Left ventricle myocardium inferior (tissue), 1 donor: ENCODE measurements at places on chromosomes 12 and 14. TPM values are rescaled to one million over a fixed set of nuclear protein-coding genes. Genes with fewer than 3 reads are reported as not detected.
A peak's percentile ranks its signal among the peaks of the same experiment; 100 is the strongest.

DNA sequence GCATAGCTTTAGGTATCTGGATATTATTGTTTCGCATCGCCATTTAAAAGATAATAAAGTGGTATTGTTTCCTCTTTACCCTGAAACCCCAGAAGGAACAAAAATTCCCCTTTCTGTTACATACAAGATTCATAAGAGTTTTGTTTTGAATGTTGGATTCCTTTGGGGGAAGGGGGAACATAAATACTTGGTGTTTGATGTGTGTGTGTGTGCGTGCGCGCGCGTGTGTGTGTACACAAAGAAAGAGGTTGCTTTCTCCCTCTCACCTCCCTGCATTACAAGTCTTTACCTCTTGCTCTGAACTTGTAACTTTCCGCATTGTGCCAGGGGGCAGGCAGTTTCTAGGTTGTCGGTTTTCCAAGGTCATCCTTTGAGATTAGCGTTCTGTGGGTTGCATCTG is 76.4 kb downstream of the GPATCH2L start:
- DNase-seq: no peak

GRCh38 chr12:66859751-66860440 is 181.0 kb upstream of the GRIP1 start:
- no peak for DNase-seq

GRCh38 chr14:99125616-99126431 is 146.2 kb downstream of the BCL11B start:
- DNase-seq: no peak

DNA sequence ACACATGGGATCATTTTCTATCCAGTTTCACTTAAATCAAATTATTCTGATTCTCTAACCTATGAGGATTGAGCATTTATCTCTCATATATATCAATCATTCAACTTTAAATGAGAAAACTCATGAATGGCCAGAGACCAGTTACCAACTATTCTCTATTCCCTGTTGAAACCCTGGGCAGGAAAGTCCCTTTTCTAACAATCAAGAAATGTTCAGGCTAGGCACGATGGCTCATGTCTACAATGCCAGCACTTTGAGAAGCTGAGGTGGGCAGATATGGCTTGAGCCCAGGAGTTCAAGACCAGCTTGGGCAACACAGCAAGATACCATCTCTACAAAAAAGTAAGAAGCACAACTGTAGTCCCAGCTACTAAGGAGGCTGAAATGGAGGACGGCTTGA is 18.0 kb downstream of the FMNL3 start:
- DNase-seq: no peak

- DNase-seq: no peak
Measured at GRCh38 chr14:64683264-64683663, 21.0 kb upstream of the PLEKHG3 start.

GRCh38 chr14:40354754-40355153 is 922.5 kb upstream of the FBXO33 start:
- DNase-seq: no peak

DNA sequence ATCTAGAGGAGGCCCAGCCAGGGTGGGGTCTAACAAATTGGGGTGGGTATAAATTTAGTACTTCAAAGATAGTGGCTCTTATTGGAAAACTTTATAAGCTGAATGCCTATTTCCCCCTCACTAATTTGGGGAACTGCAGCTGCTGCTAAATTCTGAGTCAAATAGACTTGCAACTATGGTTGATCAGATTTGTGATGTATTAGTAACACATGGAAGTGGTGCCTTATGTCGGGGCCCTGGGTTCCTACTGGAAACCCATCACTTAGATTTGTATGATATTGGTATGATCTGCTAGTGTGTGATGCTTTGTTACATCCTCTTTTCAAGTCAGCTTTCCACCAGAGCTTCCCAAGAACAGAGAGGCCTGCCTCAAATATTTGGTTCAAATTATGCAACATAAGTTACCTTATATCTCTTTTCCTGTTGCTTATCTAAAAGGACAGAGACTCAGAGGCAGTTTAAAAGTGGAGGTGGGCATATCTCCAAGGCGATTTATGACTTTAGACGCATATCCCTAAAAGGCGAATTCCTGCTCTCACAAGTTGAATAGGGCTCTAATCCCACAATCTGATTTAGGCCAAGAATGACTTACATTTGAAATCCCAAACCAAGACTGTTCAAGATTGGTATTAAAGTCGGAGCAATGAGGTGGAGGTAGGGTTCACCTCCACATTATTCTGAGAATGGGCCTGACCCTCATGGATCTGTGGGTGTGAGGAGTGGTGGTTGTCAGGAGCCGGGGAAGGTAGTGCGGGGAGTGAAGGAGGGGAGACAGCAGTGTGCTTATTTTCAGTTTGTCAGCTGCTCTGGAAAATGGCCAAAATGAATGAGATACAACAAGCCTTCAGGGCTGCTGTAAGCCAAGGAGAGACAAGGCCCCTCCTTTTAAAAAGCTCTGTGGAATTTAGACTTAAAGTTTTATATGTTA is 425.8 kb downstream of the RAD51B start:
- DNase-seq: no peak

GRCh38 chr12:132124766-132125425 is 19.2 kb downstream of the DDX51 start:
- DNase-seq: no peak

GRCh38 chr12:109744026-109744425 is 30.4 kb downstream of the FAM222A start:
- DNase-seq: peak; percentile 2

GRCh38 chr12:116067892-116068291 is 209.6 kb downstream of the MED13L start:
- DNase-seq: no peak

DNA sequence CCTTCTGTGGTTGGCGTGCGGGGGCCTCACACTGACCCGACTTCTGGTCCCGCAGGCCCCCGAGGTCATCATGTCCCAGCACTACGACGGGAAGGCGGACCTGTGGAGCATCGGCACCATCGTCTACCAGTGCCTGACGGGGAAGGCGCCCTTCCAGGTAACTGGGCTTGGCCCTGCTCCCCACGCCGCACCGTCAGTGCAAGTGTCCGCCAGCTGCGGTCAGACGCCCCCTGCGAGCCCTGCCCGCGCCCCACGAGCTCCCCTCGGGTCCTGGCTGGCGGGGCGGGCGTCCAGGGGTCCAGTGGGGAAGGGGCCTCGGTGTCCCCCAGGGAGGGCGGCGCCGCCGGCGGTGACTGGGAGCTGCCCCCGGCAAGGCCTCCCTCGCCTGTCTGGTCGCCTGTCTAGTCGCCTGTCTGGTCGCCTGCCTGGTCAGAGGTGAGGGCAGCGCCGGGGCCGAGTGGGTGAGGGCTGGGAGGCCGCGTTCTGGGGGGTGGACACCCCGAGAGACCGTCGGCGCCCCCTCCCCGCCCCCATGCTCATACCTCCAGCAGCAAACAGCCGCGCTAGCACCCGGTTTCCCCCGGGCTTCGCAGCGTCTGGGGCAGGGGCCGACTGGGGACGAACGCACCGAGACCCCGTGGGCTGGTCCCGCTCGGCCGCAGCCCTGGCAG is 14.8 kb downstream of the ULK1 start:
- DNase-seq: no peak

DNA sequence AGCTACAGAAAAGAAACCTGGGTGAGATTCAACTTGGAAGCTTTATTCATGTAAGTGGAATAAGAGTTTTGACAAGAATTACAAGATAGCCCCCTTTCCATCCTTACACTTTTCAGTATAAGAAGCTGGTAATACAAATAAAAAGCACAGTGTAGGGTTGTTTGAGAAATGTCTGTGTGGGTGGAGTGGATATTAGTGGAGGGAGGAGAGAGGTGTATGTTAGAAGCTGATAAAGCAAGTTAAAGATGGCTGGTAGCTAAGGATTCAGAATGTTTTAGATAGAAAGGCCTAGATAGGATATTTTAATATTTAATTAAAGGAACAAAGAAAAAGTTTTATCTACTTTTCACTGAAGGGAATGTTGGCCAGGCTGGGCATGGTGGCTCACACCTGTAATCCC is 12.5 kb downstream of the CFAP54 start:
- DNase-seq: no peak

GRCh38 chr14:36591482-36591881 is 9.1 kb upstream of the NKX2-8 start:
- DNase-seq: no peak

DNA sequence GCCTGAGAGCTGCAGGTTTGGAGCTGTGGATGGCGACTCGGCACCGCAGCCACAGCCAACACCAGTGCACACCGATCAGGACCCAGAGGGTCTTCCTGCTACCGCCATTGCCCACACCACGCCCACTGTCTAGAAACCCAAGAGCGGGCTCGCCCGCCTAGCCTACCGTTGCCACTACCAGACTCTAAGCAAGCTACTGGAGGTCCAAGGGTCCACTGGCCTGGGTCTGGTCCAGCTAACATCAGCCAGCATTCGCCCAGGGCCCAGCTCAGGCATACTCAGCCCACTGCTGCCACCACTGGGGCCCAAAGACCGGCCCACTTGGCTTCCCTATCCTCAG is 30.5 kb upstream of the MON2 start:
- DNase-seq: no peak

- no peak for DNase-seq
Measured at GRCh38 chr12:11457996-11458645, 62.8 kb upstream of the PRB2 start.

- no peak for DNase-seq
Measured at GRCh38 chr12:32542428-32543229, 136.5 kb upstream of the DNM1L start.

GRCh38 chr12:93186131-93186530 is 191.6 kb upstream of the NUDT4 start:
- no peak for DNase-seq

DNA sequence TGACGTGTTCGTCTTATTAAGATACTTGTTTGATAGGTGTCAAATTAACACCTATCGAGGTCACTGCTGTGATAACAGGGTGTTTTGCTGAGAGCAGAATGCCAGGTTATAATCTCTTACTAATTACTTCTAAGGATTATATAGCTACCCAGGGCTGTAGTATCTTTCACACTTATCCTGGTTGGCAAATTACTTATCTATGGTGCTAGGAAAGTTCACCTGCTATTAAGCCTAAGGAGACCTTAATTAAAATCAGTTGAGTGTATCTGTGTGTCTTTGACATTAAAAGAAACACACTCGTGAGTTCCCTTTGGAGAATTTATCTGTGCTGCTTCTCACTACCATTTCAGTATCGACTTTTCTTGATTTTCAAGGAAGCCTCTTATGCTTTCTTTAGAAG is 301.6 kb upstream of the SLC16A7 start:
- DNase-seq: no peak

DNA sequence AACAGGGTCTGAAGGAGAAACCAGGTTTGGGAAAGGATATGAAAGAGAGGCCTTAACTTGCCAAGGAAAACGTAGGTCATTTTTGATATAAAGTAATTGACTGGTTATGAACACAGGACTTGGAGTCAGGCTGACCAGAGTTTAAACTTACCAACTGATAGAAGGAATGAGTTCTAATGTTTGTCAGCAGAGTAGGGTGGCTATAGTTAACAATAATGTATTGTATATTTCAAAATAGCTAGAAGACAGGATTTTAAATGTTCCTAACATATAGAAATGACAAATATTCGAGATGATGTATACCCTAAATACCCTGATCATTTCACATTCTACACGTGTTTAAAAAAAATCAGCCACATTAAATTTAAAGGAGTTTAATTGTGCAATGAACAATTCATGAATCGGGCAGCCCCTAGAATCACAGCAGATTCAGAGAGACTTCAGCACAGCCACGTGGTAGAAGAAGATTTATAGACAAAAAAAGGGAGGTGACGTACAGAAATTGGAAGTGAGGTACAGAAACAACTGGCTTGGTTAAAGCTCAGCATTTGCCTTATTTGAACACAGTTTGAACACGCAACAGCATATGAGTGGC is 52.5 kb upstream of the PLEKHG7 start:
- DNase-seq: no peak

DNA sequence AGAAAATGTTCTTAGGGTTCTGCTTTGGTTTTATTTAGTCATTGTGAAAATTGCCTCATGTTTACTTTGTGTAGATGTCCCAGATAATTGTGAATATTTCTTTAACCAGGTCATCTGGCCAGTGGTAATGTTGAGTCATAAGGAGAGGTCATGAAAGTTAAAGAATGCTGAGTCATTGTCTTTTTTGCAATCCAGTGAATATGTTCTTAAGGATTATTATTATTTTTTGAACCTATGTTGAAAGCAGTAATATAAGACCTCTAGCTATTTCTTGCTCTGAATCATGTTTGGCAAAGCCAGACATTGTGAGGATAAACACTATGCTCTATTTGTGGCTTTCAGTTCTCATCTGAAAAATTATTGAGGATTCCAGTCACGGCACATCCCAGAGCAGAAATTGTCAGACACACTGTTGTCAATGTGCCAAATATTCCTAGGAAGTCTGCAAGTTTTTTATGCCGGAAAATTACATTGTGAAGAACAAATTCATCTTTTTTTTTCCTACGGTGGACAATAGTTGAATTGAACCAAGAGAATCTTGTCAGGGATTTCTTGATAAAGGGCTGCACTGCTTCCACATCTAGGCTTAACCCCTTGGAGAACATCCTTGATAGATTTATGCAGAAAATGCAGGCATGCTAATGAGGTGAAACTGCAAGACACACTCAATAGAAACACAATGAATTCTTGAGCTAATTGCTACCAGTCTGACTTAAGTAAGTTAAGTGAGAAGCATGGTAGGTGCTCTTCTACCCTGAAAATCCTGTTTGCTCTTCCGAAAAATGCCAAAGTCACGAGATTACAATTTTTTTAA is 369.6 kb downstream of the ATP23 start:
- no peak for DNase-seq

The ALDH1L2 gene
- total RNA-seq: 3.0 TPM

The AQP2 gene
- not detected for total RNA-seq

The REP15 gene
- total RNA-seq: 5.5 TPM

The KRT79 gene
- total RNA-seq: not detected

The SLC7A7 gene
- 4.6 TPM for total RNA-seq

The ACOT6 gene
- total RNA-seq: not detected

The MAP3K12 gene
- 4.8 TPM for total RNA-seq

The PAH gene
- not detected for total RNA-seq

The DLGAP5 gene
- total RNA-seq: 0.14 TPM

The CLEC4D gene
- total RNA-seq: not detected

The TAS2R46 gene
- 0.30 TPM for total RNA-seq

The OAS1 gene
- 4.8 TPM for total RNA-seq

The CD163 gene
- total RNA-seq: 44.7 TPM

The TMTC1 gene
- 38.4 TPM for total RNA-seq

The SDR9C7 gene
- total RNA-seq: not detected

The MMP17 gene
- 0.77 TPM for total RNA-seq

The GUCY2C gene
- 0.11 TPM for total RNA-seq

The ESRRB gene
- 16.9 TPM for total RNA-seq

The VWF gene
- total RNA-seq: 250 TPM

The DPF3 gene
- 37.7 TPM for total RNA-seq
